Non-pigmented ciliary epithelial cell (primary cell): ENCODE measurements at places on chromosomes 12 and 14.

DNA sequence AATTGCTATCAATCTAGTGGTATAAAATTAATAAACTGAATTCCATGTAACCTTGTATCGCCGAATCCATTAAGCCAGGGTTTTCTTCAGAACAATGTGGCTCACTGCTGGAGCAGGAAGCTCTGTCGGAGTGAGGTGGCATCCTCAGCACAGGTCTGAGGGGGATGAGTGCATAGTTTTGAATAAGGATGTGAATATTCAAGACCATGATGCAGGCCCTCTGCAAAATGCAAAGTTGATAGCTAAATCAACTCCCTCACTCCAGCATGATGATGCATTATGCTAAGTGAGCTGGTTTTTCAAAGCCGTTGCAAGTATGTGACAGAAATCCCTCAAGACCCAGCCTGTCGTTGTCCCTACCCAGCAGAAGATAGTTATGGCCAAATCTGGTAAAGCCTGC is 53.0 kb downstream of the TRIM9 start:
- no peak for DNase-seq

DNA sequence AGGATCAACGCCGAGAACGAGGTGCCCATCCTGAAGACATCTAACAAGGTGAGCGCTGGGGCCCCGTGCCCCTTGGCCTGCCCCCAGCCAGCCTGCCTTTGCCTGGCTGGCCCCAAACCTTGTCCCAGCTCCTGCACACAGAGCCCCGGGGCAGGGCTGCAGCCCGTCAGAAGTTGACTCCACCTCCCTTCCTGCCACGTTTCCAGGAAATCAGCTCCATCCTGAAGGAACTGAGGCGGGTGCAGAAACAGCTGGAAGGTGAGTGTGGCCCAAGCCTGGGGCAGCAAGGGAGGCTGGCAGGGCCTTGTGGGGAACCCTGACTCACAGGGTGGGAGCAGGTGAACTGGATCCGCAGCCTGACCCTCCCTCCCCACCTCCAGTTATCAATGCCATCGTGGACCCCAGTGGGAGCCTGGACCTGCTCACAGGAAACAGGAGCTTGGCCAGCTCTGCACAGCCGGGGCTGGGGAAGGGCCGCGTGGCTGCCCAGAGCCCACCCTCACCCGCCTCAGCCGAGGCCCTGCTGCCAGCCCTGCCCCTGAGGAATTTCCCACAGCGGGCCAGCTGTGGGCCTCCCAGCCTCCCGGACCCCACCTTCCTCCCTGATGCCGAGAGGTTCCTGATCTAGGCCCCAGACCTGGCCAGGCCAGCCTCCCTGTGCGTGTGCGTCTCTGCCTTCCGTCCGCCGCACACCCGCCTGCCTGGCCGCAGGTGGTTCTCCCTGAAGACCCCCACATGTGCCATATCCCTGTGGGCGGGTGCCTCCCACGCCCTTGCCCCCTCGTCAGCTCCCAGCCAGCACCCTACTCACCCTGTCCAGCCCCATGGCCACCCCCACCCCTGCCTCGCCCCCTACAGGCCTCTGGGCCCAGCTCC is 29.5 kb downstream of the CEP170B start:
- DNase-seq = no peak

DNA sequence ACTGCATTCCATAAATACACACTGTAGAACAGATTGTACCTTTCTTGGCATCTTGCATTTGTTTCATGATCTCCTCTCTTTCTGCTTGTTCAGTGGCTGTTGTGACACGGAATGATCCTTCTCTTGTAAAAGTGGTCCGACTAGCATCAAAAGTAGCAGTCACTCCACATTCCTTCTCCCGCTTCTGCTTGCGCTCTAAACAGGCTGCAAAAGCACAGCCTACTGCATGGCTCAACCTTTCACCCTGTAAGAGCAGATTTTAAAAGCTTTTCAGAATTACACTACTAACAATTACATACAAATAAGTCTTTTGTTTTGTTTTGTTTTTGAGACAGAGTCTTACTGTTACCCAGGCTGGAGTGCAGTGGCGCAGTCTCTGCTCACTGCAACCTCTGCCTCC is 49.8 kb downstream of the PAPLN start:
- DNase-seq = no peak

- no peak for DNase-seq
Observed at GRCh38 chr14:35866595-35867279, 40.6 kb downstream of the BRMS1L start.

DNA sequence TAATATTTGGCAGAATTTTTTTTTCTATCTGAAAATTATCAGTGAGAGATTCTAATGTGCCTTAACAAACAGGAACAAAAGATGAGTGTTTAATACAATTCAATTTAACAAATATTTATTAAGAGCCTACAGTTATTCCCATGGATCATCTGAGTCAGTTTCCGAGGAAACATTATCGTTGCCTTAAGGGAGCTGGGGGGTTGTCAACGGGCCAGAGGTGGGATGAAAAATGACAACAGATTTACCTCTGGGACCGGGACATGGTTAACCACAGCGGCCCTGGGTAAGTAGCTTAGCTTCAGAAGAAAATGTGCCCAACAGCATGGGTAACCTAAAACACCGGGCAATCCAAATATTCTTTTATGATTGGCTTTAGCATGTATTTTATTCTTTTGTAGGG is 113.6 kb downstream of the DAD1 start:
- no peak for DNase-seq
